ENCODE measurements at places on chromosomes 5 and 9.

DNA sequence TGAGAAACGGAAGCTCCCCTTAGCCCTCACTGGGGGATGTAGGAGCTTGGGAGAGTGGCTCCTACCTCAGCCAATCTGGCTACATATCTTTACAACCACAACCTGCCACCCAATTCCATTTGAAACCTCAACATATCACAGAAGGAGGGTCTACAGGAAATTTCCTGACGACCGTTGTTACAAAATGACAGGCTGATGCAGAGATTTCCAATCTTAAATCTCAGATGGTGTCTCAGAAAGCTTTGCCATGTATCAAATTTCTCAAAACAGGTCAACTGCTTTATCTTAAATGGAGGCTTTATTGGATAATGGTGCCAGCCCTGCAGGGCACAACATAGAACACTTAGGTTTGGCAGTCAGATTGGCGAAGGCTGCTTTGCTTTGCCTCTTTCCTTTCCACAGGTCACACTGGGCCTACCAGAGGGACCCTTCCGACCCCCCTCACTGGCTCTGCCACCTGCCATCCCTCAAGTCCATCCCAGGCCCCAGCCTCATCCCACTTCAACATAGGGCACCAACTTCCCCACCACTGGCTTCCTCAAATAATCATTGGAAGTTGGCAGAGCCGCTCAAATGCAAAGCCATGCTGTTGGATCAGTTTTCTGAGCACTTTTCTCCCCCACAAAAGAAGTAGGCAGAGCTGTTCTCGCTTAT, 11.1 kb upstream of the SPATA31E1 start:
- no peak for DNase-seq

GRCh38 chr5:180782748-180783147, 19.9 kb downstream of the MGAT1 start:
- no peak for DNase-seq

DNA sequence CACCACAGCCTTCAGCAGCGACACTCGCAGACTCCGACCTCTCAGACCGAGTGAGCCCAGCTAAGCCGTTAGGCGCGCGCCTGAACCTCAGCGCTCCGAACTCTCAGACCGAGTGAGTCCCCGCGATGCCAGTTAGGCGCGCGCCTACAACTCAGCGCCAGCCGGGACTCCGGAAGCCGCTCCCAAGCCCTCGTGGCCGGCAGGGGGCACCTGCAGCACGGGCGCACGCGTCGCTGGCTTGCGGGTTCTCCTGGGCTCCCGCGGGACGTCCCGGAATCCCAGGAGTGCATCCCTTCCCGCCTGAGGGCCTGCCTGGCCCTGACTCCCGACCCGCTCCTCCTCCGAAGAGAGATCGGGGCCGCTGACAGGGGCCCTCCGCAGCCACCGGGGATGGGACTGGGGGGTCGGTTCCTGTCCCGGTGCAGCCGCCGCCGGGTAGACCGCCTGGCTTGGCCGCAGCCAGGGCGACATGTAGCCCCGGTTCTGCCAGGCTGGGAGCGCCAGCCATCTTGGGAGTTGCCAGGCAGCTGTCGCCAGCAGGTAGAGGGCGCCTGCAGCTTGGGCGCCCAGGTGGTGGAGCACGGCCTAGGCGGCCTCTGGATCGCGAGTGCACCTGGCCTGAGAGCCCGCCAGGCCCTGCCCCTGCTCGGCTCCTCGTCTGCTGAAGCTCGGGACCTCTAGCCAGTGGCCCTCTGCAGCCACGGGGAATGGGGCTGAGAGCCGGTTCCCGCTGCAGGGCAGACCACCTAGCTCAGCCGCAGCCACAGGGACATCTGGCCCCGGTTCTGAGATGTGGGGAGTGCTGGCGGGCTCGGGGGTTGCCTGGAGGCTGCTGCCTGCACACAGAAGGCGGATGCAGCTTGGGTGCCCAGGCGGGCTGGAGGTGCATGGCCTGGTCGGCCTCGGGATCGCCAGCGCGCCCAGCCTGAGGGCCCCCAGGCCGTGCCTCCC, at the start of gene ANKRD18A:
Gene ANKRD18A (minus strand): TSS at position 114 of the 951 bp plus-strand sequence. CDS start 311 bp downstream, outside the sequence.
- no peak for DNase-seq

GRCh38 chr9:65426231-65426630, 141.2 kb upstream of the FOXD4L5 start:
- DNase-seq: no peak

DNA sequence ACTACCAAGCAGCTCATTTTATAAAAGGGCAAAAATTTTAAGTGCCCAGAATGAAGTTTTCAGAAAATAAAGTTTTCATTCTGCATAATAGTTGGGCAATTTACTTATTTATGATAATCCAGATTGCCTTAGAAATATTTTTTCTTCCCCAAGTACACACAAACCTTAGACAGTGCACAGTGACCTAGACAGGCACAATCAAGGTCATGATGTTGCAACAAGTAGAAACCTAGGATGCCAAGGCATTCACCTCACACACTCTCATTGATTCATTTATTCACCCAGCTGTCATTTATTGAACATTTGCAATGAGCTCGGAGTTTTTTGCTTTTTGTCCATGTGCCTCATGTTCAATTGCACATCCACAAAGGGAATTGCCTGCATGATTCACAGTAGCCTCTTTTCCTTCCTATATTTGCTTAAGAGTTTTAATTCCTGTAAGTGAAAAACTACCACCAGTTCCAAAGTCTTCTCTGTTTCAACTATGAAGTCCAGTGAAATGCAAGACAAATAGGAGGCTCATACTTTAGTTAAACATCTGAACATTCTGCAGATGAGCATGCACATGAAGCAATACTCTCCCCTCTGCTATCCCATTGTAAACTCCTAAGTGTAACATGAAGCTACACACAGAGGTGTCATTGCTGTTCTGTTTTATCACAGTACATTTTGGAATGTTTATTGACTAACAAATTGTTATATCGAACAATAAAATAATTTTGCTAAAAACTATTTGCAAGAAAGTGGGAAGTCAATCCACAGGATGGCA, 122.9 kb downstream of the HINT1 start:
- no peak for DNase-seq

DNA sequence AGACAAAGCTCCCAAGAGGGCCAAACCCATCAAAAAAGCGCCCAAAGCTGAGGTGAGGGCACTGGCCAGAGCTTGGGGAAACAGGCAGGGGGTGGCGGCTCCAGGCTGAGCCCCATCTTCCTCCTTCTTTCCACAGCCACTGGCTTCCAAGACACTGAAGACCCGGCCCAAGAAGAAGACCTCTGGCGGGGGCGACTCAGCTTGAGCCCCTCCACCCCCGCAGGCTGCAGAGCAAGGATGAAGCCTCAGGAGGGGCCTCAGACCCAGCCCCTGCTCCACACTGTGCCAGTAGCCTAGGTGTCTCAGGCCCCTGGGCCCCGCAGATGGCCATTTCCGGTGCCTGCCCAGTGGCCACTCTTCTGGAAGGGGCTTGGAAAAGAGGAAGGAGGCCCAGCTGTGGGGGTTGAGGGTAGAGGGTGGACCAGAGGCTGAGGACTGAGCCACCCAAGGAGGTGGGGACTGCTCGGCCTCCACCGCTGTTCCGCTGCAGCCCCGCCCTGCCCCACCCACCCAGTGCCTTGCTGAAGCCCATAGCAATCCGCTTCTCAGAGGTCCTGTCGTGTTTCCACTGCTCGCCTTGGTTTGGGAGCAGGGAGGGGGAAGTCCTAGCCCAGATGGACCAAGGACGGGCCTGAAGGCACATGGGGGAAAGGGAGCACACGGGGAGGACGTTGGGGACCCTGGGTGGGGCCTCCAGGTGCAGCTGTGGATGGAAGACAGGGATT, 6.9 kb downstream of the REEP2 start:
- no peak for DNase-seq

DNA sequence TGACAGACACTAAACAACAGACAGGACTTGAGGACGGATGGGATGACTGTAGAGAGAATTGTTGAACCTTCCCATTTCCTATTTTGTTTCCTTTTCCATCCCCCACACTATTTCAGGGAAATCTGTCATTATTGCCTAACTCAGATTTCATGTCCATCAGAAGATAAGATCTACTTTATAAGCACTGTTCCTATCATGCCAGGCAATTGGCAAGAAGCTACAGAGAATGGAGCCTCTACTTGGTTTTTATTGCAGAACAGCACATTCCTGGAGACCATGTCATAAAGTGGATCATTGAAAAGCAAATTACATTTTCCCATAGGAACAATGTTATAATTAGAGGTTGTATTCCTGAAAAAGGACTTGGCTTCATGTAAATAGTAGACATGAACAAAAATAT, 173.7 kb upstream of the KIF2A start:
- DNase-seq: no peak
